Fibroblast of the aortic adventitia (primary cell): ENCODE measurements at places on chromosomes 3 and 15.
A peak's percentile ranks its signal among the peaks of the same experiment; 100 is the strongest.

DNA sequence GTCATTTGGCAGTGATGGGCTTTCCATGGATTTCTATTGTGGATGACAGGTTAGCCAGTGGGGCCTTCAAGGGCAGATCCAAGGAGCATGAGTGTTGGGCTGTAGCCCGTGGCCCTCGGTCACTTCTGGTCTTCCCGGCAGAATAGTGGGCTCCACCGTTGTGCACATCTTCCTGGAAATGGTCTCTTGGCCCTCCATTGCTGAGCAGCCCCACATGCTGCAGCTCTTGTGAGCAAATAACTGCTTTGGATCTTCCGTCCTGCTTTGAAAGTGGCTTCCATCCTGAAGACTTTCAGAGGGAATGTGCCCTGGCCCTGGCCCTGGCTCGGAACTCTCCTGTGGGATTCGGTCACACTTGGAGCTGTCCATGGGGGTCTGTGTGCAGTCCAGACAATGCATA, 102.8 kb downstream of the SNRPN start:
- DNase-seq, result no peak

DNA sequence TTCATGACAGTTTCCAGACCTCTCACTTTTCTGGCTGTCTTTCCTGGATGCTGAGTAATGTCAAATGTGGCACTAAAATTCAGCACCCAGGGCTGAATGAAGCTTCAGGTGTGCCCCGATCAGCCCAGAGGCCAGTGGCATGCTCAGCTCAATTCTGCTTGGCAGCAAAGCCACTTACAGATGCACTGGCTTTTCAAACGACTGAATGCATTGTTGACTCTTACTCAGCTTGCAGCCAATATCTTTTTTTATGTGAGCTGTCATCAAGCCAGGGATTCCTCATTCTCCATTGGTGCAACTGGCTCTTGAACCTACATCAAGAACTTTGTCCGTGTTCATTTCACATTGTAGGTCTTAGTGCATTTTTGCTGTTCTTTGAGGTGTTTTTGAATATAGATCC, 60.7 kb downstream of the ZDHHC19 start:
- DNase-seq, result no peak

- DNase-seq, result no peak
These were observed 404.2 kb upstream of the CDIN1 start for GRCh38 chr15:36175186-36175740.

GRCh38 chr3:40070816-40071215, 238.7 kb upstream of the EIF1B start:
- DNase-seq, result no peak

GRCh38 chr3:196287090-196287439, 461 bp downstream of the PCYT1A start:
- DNase-seq, result peak; percentile 13

DNA sequence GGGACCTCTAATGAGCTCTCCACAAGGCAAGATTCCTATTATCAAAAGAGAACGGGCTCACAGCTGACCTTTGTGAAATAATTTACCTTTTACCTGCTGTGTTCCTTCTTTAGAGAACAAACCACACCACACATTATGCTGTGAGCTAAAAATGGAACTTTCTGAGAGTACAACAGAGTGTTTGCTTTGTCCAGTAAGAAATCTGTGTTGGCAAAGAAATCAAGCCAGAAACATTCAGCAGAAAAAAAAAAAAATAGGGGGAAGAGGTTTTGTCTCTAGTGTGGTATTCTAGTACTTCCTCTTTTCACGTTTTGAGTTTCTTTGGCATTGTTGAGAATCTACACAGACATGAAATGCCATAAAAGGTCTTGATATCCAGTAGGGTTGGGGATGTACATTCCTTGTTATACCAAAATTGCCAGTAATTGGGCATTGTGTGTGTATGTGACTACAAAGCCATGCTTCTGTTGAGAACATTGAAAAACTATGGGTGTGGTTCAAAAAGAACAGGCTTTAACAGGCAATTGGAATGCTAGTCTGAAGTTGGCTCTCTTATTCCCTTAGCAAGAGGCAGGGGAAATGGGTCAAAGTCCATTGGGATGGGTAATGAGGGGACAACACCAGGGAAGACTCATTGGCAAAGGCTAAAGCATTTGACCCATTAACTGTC, 273.5 kb downstream of the NEK10 start:
- peak; percentile 20 for DNase-seq

- no peak for DNase-seq
These were observed 40.8 kb downstream of the BFSP2 start for GRCh38 chr3:133440652-133441051.

DNA sequence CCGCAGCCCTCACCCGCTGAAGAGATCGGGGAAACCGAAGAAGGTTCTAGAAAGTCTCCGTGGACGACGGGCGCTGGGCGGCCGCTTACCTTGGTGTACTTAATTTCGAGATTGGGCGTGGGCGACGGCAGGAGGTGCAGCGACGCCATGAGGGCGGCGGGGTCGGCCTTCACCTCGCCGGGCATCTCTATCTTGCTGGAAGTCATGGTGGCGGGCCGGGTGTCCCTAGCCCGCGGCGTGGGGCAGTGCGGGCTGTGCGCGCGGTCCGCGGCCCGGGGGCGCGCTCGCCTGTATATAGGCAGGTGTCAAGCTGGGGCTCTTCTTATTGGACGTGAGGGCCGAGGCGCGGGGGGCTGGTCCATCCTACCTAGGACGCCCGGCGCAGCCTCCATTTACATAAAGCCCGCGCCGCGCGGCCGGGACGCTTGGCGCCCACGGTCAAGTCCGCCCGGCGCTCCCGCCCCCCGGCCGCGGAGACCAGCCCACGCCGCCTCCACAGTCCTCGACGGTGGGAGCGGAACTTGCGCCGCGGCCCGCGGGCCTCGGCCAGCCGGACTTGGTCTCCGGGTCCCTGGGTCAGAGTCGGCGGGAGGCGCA, at the start of gene ALDH1A2:
Gene ALDH1A2, minus strand, starts transcription at position 267 of the 597 bp plus-strand sequence. Its CDS starts 61 bp downstream, at position 206.
- DNase-seq, result no peak

- DNase-seq, result no peak
These were observed 182.2 kb downstream of the UBE2E2 start for GRCh38 chr3:23385327-23385726.
